ENCODE measurements at places on chromosomes 2 and 18. TPM values are rescaled to one million over a fixed set of nuclear protein-coding genes. Genes with fewer than 3 reads are reported as not detected.
A peak's percentile ranks its signal among the peaks of the same experiment; 100 is the strongest.

Gene PLEK
- total RNA-seq, result 2.7 TPM

Gene GNAL
- 0.32 TPM for total RNA-seq

Gene PLA2R1
- total RNA-seq, result 0.02 TPM

Gene CFAP65
- not detected for total RNA-seq

Gene DNAH6
- total RNA-seq, result 0.69 TPM

Gene CDK15
- not detected for total RNA-seq

Gene MYO5B
- total RNA-seq, result not detected

Gene TDRD15
- 0.13 TPM for total RNA-seq

Gene STARD6
- 0.32 TPM for total RNA-seq

DNA sequence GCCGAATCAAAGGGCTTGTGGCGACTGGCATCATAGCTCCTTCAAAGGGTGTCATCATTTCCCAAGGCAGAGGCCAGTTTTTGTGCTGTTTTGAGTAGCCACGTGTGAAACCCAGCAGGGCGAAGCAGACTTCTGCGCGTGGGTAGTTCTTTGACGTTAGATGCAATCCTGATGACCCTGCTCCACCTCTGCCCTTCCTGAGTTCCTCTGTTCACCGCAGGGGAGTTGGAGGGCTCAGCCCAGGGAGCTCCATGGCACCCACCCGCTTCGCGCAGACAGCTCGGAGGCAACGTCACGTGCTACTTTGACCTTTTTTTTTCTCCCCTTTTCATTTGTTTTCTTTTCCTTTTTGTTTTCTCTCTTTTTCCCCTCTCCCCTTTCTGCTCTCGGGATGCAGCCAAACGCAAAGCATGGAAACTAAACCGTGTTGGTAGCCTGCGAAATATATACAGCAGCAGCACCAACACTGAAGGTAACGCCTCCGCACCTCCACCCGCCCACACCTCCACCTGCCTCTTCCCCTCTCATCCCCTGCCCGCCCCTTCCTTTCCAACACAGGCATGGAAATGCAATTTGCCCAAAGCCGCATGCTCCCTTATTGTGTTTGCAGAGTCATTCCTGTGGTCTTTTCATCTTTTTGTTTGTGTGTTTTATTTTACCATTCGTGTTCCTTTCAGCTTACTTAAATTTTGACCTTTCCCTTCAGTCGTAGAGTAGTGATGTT is 153.6 kb downstream of the GBX2 start:
- no peak for ATAC-seq

DNA sequence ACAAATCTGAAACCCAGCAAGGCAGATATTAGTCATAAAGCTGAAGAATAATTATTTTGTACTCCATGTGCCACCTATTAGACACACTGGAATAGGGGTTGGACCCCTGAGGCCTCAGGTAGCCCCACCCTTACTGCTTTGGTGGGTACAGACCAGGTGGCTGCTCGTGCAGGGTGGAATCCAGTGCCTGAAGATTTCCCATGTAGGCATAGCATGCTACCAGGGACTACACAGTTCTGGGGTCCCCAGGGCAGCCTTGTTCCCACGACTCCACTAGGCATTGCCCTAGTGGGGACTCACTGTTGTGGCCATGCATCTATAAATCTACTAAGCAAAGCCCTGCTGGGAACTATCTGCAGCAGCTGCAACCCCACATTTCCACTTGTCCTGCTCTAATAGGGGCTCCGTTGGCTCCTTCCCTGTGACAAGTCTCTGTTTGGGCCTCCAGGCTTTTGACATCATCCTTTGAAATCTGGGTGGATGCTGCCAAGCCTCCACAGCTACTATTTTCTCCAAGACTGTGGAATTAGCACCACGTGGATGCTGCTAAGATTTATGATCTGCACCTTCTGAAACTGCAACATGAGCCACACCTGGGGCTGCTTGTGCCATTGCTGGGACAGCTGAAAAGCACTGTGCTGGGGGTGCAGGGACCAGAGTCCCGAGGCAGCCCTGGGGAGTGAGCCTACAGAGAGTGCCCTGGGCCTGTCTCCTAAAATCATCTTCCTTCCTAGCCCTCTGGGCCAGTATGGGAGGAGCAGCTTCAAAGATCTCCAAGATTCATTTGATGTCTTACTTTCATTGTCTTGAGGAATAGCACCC is 303.8 kb downstream of the FSIP2 start:
- ATAC-seq, result no peak

- no peak for ATAC-seq
Measured at GRCh38 chr2:18311420-18312195, 248.8 kb downstream of the RDH14 start.

DNA sequence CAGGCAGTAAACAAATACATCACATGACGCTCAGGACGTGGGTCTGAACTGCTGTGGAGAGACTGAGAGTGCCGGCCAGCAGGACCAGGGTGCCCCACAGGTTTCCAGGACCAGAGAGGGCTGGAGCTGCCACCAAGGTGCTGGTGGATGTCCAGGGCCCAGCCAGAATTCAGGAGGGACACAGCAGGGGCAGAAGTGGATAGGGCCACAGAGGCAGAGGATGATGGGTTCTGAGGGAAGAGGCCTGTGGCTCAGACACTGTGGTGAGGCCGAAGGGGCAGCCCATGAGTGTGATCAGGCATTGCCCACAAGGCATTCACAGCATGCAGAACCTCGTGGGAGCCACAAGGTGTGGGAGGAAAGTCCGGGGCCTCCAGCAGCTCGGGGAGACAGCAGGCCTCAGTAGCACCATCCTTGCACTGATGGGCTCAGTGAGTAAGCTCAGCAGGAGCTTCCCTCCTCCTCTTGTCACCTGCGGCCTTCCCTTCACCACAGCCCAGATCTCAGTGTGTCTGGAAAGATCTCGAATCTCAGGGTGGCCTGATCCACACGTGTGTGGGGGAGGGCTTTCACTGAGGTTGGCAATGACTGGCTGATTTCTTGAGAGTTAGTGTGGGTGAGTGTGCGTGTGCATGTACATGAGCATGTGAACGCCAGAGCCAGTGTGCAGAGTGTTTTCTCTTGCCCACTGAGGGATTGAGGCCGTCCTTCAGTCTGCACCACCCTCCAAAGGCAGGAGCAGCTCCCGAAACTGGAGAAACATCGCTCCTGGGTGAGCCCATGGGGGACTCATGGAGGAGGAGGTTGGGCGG is 181.8 kb upstream of the RAB6C start:
- ATAC-seq, result no peak

DNA sequence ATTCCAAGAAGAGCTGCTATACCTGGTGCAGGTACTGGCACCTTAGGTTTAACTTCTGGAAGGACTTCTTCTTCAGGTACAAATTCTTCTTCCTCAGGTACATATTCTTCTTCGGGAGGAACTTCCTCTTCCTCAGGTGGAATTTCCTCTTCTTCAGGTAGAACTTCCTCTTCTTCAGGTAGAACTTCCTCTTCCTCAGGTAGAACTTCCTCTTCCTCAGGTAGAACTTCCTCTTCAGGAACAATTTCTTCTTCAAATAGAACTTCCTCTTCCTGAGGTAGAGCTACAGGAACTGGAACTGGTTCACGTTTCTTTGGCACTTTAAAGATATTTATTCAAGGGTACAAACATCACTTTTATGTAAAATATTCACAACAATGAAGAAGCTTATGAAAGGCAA is 129.6 kb downstream of the TTN start:
- no peak for ATAC-seq

- peak; percentile 32 for ATAC-seq
Measured at GRCh38 chr2:179467111-179467510, 202.5 kb upstream of the SESTD1 start.

DNA sequence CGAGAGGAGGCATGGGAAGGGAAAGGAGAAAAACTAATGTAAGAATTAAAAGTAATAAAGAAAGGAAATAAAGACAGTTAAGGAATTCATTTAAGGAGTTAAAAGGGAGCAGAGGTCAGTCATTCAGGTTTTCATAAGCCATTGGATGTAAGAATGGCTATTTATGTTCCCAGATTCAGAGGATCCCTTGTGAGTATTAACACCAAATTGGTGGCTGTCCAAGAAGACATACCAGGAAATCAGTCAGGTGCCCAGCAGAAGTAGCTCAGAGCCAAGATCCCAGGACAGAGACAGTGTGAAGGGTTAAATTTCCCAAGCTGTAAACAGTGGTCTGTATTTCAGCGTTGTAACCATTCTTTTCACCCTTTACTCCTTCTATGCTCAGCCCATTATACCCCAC is 550.4 kb downstream of the BCL11A start:
- no peak for ATAC-seq

GRCh38 chr2:9950521-9951271 is 797 bp upstream of the GRHL1 start:
- peak; percentile 61 for ATAC-seq

DNA sequence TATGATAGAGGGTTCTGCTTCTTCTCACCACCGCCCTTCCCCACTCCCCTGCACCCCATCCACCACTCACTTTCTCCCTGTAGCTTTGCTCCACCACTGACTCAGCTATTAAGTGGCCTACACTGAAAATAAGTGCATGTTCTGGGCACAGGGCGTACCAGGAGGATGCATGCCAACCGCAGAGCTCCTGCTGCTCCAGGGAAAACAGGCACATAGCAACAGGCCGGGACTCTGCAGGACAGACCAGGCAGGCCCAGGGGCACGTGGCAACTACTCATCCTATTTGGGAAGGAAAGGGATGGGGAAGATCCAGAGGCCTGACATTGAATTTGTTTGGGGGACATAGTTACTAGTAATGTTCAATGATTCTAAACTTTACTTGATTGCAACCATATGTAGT is 28.4 kb downstream of the ARL4C start:
- no peak for ATAC-seq

- no peak for ATAC-seq
Measured at GRCh38 chr18:62730941-62731340, 15.6 kb downstream of the PHLPP1 start.

- peak; percentile 73 for ATAC-seq
Measured at GRCh38 chr2:38603402-38604290, 918 bp upstream of the HNRNPLL start.

- ATAC-seq, result no peak
Measured at GRCh38 chr2:36701391-36701795, 4.9 kb downstream of the VIT start.

DNA sequence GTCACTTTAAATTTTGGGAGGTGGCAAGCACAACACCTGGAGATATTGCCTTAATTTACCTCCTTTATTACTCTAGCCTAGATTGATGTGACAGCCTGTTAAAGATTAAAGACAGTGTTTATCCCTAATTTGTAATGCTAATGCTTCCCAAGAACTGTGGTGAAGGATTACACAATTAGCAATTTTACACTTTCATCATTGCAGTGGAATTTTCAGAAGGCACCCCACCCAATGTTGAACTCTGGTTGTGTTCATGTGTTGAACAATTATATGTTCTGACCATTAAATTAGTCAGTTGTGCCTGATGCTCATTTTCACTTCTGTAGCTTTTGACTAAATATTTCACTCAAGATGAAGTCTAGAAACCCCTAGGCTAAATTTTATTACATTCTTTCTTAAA is 317.1 kb upstream of the CWC22 start:
- ATAC-seq, result no peak

- no peak for ATAC-seq
Measured at GRCh38 chr2:71811157-71811556, 336.5 kb downstream of the CYP26B1 start.

DNA sequence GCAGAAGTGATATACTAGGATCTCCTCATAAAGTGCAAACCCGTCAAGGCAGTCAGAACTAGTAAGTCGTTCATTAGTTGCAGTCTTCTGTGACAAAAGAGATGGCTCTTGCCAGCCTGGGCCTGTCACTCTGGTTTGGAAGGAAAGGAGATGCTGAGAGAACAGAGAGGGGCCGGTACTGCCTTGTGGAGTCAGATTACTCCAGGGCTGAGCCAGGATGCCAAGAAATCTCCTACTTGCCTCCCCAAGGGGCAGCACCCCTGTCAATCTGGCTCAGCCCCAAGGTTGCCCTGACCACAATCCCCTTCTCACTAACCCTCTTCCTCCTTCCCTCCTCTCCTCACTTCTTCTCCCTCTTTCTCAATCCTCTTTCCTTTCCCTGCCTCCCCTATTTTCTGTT is 62.9 kb upstream of the ASPRV1 start:
- no peak for ATAC-seq

- ATAC-seq, result no peak
Measured at GRCh38 chr2:30237966-30238800, 6.8 kb downstream of the LBH start.

- ATAC-seq, result no peak
Measured at GRCh38 chr18:74234326-74235171, 57.2 kb downstream of the CYB5A start.

- ATAC-seq, result no peak
Measured at GRCh38 chr2:137925599-137925998, 38.7 kb upstream of the HNMT start.

DNA sequence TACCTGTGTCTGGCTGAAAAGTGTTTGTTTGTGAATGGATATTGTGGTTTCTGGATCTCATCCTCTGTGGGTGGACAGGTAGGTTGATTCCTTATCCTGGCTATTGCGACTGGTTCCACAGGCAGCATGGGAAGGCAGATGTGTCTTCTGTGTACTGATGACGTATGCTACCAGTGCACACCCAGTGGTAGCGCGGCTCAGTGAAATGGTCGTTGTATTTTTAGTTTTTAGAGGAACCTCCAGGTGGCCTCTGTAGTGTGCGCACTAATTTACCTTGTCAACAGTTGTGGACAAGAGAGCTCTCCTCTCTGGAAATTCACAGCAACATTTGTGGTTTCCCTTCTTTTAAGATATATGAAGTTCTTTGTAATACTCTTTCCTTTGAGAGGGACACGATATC is 52.5 kb downstream of the CCDC74A start:
- ATAC-seq, result no peak

DNA sequence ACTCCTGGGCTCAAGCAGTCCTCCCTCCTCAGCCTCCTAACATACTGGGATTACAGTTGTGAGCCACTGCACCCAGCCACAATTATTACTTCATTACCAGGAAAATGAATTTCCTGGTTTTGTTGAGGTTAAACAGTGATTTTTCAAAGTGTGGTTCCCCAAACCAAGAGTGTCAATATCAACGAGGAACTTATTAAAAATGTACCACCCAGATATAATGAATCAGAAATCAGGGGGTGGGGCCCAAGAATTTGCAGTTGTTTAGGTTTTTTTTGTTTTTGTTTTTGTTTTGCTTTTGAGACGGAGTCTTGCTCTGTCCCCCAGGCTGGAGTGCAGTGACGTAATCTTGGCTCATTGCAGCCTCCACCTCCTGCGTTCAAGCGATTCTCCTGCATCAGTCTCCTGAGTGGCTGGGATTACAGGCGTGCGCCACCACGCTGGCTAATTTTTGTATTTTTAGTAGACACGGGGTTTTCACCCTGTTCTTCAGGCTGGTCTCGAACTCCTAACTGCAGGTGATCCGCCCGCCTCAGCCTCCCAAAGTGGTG is 94.1 kb downstream of the WDSUB1 start:
- ATAC-seq, result no peak

DNA sequence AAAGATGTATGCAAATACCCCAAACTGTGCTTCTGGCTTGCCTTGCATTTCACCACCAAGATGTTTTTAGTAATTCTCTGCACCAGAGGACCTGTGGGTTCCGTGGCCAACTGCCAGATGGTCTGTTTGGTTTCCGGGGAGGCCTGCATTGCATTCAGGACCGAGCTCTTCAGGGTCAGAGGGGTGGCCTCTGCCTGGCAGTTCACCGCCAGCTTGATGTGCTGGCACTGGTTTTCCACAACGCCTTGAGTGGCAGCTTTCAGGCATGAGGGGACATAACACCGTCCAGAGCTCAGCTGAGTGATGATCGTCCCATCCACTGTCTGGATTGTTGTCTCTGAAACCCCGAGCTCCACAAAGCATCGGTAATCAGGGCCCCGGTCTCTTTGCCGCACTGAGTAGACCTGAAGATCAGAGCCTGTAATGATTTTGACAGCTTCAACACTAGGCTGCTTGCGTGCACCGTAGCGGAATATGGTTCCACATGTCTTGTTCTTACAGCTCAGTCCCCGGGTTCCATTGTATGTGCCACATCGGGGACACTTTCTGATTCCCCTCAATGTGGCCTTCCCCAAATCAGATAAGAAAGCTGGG is 9.4 kb downstream of the C2orf42 start:
- no peak for ATAC-seq

GRCh38 chr2:143955401-143956065 is 564.4 kb downstream of the ZEB2 start:
- no peak for ATAC-seq

Measured in activated T-helper 17 cell treated with anti-CD3 and anti-CD28 coated beads, Interleukin-2, amount 50 U/mL, for 72 hours (primary cell).